H4 (cell line): ENCODE measurements at places on chromosomes 6 and 20. TPM values are rescaled to one million over a fixed set of nuclear protein-coding genes. Genes with fewer than 3 reads are reported as not detected.
A peak's percentile ranks its signal among the peaks of the same experiment; 100 is the strongest.

Gene CDH26
- 0.21 TPM in 1 of 2 replicates, not detected in the other for total RNA-seq

Gene BACH2
- 0.06 and 0.31 TPM in 2 replicates for total RNA-seq

Gene PNLDC1
- not detected in 2 replicates for total RNA-seq

Gene MOCS1
- 7.8 and 8.3 TPM in 2 replicates for total RNA-seq

Gene KCNK5
- total RNA-seq = 0.58 TPM in 2 replicates

Gene OR2H2
- not detected in 2 replicates for total RNA-seq

Gene ASIP
- not detected in 2 replicates for total RNA-seq

Gene TRIM10
- not detected in 2 replicates for total RNA-seq

DNA sequence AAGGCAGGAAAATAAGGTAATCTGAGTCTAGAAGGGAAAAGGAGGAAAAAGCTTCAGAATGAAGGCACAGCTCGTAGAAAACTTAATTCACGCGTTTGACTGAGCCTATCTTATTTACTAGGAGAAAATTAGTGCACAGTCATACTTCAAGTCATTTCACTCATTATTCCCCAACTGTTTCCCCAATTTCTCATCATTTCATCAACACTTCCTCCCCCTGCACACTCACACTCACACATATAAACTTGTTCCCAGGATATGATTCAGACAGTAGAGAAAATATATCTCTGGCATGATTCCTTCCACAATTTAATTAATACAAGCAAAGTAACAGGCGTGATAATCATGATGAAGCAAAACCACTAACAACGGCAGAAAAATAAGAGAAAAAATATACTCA, 94.5 kb upstream of the F13A1 start:
- no peak for DNase-seq

DNA sequence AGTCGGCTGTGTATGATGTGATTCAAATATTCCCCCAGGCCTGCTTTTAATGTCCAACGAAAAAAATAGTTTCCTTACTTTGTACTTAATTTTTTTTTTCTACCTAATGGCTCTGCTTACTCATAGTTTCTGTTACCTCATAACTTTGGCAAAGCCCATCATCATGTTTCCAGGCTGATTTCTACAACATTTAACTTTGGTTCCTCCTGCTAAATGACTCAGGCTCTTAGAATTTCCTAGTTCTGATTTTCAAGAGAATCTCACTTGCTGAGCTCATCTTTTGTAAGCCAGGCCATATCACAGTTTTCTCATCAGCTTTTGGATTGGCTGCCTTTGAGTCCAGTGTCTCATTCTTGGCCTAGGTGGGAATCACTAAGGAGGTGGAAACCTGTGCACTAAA, 323.1 kb downstream of the HDGFL1 start:
- DNase-seq = peak; percentile 87

GRCh38 chr20:32216179-32217142, 8.8 kb downstream of the POFUT1 start:
- DNase-seq = no peak

- peak; percentile 2 for DNase-seq
Measured at GRCh38 chr6:121297694-121298093, 36.6 kb downstream of the TBC1D32 start.

GRCh38 chr20:57263801-57264792, 2.3 kb downstream of the BMP7 start:
- no peak for DNase-seq

DNA sequence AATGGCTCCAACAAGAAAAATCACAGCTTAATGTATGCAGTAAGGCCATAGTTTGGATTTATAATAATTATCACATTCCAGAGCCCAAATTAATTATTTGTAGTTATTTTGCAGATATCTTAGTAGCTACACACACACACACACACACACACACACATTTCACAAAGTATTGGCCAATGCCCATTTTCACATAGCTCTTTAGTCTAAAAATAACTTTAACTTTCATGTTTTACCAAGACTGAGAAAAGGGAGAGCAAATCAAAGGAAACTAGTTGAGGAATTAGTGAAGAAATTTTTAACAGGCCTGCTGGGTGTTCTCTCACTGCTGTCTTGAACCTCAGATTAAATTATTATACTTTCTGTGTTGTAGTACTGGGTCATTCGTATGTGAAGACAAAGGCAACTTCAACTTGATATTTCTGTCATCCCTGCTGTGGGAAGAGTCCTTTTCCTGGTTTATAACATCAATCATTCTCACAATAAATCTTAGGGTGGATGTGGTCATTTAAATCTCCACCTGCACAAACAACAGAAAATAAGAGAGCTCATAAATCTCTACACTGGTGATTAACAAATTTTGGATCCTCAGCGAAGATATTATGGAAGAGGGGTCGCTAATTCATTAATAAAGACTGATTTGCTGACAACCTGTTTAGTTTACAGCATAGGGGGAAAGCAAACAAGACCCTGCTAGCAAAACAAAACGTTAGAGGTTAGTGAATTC, 1.6 kb upstream of the TCF21 start:
- no peak for DNase-seq

DNA sequence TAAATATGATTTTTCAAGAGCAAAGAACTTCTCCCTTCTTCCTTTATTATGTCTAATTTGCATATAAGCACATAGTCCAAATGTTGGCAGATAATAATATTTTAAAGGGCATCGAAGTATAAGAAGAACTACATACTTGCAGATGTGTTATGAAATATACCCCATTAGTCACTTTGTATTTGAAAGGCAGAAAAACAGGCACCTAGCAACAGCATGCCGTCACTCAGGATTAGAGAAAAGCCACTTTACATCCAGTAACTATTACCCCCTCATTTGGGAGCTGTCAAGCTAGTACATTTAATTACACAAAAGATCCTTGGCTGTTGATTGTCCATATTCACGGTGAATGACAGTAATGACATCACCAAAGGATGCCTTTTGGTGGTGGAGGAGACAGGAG, 99.3 kb upstream of the ARMC2 start:
- DNase-seq = no peak

DNA sequence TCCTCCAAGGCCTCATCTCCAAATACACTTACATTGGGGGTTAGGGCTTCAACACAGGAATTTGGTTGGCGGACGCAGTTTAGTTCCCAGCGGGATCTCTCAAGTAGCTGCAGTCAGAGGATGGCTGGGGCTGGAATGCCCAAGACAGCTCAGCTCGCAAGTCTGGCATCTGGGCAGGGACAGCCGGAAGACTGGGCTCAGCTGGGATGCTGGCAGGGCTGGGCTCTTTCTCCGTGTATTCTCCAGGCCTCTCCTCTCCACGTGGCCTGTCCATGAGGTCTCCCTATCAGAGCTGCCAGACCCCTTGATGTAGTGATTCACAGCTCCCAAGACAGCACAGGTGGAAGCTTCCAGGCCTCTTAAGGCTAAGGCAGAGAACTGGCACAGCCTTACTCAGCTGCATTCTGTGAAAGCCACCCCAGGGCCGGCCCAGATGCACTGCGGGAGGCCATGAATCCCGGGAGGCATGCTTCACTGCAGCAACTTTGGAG, 5.0 kb downstream of the FGD2 start:
- no peak for DNase-seq

GRCh38 chr6:129345890-129346289, 364.1 kb downstream of the ARHGAP18 start:
- DNase-seq = no peak
